Renal cortex interstitium (tissue), 15 donors: ENCODE measurements at places on chromosomes 7 and 10. TPM values are rescaled to one million over a fixed set of nuclear protein-coding genes. Genes with fewer than 3 reads are reported as not detected.

Gene UNC5B
- polyA plus RNA-seq: 58.4 TPM

- no peak for DNase-seq
Observed at GRCh38 chr7:63067897-63068585, 930.6 kb upstream of the ZNF722 start.

DNA sequence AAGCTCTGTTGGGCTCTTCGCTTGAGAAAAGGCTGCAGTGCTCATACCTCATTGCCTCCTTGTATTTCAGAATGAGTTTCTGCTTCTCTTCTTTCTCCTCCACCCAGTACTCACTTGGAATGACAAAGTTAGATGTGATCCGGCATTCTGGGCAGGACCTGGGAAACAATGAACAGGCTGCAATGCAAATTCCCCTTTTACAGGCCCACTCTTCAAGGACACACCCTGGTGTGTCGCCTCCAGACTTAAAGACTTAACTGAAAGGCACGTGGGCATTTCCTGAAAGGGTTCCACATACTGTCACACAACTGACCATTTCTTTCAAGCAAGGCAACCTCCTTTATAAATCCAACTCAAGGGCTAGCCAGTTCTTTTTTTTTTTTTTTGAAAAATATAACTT is 23.6 kb downstream of the MKRN1 start:
- DNase-seq: no peak

Gene NKX1-2
- polyA plus RNA-seq: not detected

DNA sequence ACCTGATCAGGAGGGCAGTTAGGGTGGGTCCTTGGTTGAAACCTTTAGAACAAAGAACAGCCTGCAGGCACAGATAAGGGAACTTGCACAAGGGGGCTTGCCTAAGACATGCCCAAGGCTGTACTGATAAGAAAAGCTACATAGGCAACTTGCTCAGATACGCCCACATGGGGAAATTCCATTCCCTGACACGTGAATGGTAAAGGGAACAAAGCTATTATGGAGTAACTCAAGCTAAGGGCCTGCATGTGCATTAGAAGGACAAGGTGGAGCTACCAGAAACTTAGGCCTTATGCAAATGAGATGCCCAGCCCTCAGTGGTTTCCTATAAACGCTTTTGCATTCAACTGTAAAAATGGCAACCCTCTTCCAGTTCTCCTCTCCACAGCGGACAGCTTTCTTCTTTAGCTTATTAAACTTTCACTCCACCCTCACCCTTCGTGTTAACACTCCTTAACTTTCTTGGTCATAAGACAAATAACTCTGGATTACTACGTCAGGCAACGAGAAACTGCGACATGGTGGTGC is 1192.1 kb upstream of the CELF2 start:
- DNase-seq: no peak

Gene GIMAP4
- 27.5 TPM for polyA plus RNA-seq
